SHP77 treated with DMSO at 0.1 percent for 48 hours (cell line): ENCODE measurements at places on chromosomes 6 and 20.

DNA sequence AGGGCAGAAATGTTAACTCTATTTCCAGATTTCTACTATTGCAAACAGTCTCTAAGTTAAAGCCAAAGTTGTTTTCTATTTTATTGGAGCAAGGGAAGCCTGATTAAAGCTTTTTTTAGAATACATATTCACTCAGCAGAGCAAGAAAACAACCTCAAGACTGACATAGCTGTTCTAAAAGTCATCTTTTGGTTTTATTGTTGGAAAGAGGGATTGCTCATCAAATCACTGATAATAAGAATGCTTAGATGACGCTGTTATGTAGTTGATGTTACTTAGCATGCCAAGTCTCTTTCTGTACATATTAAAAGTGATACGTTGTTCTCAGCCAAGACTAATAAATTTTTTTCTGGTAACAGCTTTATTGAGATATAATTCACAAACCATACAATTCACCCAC is 172.6 kb upstream of the LAMA2 start:
- no peak for DNase-seq

- no peak for DNase-seq
These were observed 217.0 kb downstream of the DLL1 start for GRCh38 chr6:170073846-170074245.

DNA sequence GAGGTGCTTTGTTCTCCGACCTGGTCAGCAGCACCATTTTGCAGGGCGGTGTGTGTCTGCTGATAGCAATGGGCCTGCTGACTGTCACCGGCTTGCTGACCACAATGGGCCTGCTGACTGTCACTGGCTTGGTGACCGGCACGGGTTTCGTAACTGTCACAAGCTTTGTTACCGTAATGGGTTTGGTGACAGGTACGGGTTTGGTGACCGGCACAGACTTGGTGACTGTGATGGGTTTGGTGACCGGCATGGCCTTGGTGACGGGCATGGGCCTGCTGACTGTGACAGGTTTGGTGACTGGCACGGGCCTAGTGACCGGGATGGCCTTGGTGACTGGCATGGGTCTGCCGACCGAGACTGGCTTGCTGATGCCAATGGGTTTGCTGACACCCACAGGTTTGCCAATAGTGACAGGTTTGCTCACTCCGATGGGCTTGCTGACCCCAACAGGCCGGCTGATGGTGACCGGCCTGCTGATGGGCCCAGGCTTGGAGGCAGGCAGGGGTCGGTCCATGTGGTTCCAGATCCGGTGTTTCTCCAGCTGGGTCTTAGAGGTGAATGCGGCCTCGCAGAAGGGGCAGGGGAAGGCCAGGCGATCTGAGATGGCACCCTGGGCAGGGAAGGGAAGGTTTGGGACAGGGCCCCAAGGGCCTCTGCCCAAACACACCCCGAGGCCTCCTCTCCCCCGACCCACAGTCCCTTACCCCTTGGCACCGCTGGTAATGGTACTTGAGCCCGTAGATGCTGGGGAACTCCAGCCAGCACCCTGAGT is 3.4 kb downstream of the ZNF512B start:
- no peak for DNase-seq

GRCh38 chr6:26561533-26562466 is 23.6 kb downstream of the HMGN4 start:
- DNase-seq, result no peak

GRCh38 chr6:101663100-101663499 is 269.6 kb downstream of the GRIK2 start:
- no peak for DNase-seq

GRCh38 chr20:3680701-3681351 is 984 bp downstream of the ADAM33 start:
- DNase-seq, result no peak

DNA sequence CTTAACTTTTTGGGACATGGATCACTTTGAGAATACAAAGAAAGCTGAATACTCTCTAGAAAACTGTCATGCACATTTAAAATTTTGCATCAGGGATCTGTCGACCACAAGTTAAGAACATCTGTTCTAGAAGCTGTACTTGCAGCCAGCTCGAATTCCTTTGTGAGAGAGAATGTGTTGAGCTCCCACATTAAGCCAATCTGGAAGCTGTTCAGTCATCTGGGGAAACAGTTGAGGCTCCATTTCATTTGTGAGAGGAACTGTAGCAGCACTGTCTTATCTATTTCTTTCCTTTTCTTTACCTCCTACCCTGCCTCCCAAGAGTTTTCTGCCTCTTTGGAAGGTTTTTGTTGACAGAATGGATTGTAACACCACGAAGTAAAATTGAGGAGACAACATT is 50.8 kb downstream of the KAT14 start:
- DNase-seq, result no peak

DNA sequence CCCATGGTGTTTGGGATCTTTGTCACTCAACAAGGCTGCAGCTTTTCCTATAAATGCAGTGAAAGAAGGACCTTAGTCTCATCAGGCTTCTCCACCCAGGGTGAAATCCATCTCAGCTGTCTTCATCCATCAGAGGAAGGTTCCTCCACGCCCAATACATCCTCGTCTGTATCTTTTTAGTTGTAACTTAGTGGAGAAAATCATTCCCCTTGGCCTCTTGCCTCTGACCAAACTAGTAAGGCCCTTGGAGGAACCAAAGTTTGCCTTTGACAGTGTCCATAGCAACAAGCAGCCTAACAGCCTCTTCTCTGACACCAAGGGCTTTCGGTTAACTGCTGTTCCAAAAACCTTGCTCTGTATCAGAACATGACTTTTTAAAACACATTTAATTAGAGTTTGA is 230.3 kb upstream of the ECI2 start:
- DNase-seq, result no peak

GRCh38 chr6:52045481-52045880 is 41.9 kb downstream of the PKHD1 start:
- no peak for DNase-seq

- no peak for DNase-seq
These were observed 34.7 kb downstream of the BMP2 start for GRCh38 chr20:6802227-6802626.

DNA sequence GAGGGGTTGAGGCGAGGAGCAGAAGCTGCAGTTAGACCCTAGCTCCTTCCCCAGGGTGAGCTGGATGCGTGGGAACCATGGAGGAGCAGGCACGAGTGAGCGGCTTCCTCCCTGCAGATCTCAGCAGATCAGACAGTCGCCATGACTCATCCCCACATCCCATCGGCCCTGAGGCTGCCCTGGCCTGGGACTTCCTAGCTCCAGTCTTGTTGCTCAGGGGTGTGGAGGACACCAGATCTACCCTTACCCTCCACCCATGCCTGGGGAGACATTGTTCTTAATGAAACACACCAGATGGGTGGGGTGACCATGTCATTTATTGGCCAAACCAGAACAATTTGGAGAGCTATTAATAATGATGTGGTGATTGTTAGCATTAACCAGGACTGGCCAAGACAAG is 36.3 kb upstream of the TGM2 start:
- DNase-seq, result no peak

- peak; percentile 77 for DNase-seq
These were observed 94.1 kb downstream of the TMEM242 start for GRCh38 chr6:157229132-157229618.

DNA sequence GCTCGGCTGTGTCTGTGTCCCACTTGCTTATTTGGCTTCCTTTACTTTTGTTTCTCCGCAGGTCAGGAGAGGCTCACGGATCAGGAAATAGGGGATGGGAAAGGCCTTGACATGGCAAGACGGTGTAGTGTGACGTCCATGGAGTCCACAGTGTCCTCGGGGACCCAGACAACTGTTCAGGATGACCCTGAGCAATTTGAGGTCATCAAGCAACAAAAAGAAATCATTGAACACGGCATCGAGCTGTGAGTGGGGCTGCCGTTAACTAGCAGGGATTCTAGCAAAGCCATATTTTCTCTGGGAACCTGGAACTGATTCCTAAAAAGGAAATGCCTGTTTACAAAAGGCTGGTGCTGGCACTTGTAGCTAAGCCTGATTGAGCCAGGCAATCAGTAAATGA is 54.4 kb downstream of the ARFGEF2 start:
- DNase-seq, result no peak

- DNase-seq, result no peak
These were observed 835.8 kb downstream of the GRIK2 start for GRCh38 chr6:102229271-102229670.

- no peak for DNase-seq
These were observed 22.2 kb downstream of the TNXB start for GRCh38 chr6:32086661-32087573.

DNA sequence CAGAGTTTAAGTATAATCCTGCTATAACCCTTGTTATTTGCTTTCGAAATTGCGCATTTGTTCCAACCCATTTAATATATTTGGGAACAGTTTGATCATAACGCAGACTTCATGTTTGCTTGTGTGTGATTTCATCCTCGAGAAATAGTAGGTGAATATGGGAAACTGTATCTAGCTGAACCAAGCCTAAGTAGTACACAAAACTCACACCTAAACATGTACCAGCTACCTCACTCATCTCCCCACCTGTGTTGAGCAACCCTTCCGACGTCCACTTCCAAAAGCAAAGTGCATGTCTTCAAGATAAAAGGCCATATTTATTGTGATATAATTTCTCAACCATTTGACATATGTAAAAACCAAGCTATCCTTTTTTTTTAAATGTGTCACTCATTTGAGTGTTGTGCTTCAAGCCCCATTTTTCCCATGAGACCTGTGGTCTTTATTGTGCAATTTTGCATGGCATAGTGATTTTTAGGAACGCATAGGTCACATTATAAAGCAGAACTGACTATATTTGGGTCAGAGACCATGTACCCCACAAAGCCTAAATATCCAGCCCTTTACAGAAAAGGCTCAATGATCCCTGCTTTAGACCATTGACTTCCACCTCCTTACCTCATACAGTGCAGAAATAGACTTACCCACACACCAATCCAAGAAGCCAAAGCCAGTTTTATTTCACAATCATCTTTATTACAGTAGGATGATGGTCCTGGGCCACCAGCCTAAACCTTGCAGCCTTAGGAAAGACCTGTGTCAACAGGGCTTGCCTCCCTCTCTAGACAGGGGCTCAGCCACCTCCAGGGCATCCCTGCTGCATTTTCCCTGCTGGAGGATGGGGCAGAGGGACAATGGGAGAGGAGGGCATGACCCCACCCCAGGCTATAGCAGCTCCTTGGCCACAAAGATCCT is 7.1 kb downstream of the CCND3 start:
- no peak for DNase-seq

DNA sequence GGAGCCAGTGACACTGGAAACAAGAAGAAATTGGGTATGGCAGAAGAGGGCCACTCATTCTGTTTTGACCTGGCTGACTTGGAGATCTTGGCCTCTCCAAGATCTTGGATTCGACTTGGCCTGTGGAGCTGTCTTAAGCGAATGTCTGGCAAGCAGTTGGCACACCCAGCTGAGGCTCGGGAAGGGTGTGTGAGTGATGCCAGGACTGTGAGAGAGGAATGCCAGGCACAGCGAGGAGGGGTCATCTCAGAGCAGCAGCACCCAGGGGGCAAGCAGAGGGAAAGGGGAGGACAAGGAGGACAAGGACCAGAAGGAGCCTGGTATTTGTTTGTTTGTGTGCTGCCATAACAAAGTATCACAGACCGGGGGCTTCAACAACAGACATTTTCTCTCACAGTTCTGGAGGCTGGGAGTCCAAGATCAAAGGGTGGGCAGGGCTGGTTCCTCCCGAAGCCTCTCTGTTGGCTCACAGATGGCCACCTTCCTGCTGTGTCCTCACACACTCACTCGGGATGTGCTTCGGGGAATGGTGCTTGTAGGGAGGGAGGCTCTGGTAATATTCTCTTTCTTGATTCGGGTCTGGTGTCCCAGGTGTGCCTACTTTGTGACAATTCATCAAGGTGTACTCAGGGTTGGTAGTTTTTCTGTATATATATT is 33.0 kb downstream of the RPP40 start:
- DNase-seq, result no peak

DNA sequence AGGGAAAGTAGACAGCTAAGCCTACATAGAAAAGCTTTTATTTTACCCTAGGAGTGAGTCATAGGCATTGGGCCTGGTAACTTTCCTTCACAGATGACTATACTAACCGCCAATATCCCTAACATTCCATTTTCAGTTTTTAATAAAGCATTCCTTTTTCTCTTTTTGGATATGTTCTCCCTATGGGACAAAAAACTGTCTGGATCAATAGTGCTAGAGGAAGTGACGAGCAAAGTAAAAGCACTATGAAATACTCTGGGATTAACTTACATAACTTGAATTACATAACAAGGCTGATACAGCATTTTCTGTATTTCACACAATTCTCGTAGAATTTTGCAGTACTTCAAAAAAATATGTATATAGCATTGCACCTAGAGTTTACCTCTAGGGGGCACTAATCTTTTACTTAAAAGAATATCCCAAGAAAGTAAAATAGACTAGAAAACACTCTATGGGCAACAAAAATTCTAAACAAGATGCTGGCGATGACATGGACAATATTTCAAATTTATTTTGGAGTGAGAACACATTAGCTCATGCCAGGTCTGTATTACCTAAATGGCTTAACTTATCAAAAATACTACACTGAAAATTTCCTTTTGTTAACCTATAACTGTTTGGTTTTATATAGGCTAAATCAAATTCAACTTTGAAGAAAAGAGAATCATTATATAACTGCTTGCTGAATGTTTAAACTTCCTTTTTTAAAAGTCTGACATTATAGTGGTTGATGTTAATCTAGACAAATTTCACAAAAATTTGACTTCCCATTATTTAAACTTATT is 66.3 kb upstream of the DST start:
- peak; percentile 29 for DNase-seq

GRCh38 chr6:53179961-53180651 is 31.5 kb upstream of the GCM1 start:
- peak; percentile 80 for DNase-seq

GRCh38 chr6:112031960-112032359 is 21.9 kb upstream of the CCN6 start:
- DNase-seq, result peak; percentile 11

DNA sequence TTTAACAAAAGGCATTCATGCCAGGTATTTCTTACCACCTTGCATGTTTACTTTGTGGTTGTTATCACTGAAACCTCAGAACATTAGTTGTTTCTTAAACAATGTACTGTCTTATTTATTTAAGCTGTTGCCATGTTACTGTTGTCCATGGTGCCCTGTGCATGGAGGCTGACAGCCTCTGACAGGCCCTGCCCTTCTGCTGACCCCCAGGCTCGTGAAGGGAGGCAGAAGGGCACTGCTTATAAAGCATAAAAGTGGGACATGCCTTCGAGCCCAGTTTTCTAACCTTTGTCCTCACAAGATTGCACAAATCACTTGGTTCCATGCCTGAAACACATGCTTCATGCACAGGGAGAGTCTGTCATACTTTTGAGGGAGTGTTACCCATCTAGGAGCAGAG is 46.7 kb upstream of the CLIC5 start:
- DNase-seq, result no peak

DNA sequence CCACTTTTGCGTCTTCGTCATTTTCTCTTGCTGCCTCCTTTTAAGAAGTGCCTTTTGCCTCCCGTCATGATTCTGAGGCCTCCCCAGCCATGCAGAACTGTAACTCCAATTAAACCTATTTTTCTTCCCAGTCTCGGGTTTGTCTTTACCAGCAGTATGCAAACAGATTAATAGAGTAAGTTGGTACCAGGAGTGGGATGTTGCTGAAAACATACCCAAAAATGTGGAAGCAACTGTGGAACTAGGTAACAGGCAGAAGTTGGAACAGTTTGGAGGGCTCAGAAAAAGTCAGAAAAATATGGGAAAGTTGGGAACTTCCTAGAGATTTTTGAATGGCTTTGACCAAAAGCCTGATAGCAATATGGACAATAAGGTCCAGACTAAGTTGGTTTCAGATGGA is 309.2 kb downstream of the MEI4 start:
- no peak for DNase-seq
